ENCODE measurements at places on chromosomes 5 and 9.

DNA sequence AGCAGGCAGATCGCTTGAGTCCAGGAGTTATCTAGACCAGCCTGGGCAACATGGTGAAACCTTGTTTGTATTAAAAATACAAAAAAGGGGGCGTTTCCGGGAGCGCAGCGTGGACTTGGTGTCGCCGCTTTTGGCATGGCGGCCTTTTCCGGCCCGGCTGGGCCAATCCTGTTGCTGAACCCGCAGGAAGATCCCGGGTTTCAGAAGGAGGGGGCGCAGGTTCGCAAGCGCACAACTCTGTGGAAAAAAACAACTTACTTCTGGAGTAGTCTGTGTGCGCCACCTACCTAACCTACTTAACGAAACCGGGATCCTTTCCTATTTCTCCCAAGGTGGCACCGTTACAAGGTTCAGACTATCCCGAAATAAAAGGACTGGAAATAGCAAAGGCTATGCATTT, 198.6 kb downstream of the MSX2 start:
- no peak for DNase-seq

DNA sequence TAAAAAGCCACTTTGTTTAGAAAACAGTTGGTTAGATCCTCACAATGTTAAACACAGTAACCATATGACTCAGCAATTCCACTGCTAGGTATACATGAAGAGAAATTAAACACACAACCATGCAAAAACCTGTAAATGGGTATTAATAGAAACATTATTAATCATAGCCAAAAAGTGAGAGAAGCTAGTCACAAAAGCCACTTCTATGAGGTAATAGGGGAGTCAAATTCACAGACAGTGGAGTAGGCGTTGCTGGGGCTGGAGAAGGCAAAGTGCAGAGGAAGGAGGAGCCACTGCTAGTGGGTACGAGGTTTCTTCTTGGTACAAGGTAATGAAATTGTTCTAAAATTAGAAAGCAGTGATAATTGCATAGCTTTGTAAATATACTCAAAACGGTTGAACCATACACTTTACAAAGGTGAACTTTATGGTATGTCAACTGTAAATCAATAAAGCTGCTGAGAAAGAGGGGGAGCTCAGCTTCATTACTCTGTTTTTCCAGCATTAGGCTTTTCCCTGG, 364.4 kb downstream of the GADD45G start:
- DNase-seq: no peak

GRCh38 chr9:16601991-16602390, 268.5 kb downstream of the BNC2 start:
- no peak for DNase-seq

- DNase-seq: no peak
These were observed 186.0 kb downstream of the CEMIP2 start for GRCh38 chr9:71582347-71582746.

GRCh38 chr5:43429706-43430105, 17.5 kb upstream of the CCL28 start:
- no peak for DNase-seq

GRCh38 chr9:22650145-22650544, 203.5 kb downstream of the DMRTA1 start:
- no peak for DNase-seq
